ENCODE measurements at places on chromosomes 3 and 15.
A peak's percentile ranks its signal among the peaks of the same experiment; 100 is the strongest.

GRCh38 chr15:67181221-67181639, 73.2 kb downstream of the AAGAB start:
- no peak for DNase-seq

GRCh38 chr3:152609891-152610290, 225.0 kb upstream of the P2RY1 start:
- DNase-seq = no peak

DNA sequence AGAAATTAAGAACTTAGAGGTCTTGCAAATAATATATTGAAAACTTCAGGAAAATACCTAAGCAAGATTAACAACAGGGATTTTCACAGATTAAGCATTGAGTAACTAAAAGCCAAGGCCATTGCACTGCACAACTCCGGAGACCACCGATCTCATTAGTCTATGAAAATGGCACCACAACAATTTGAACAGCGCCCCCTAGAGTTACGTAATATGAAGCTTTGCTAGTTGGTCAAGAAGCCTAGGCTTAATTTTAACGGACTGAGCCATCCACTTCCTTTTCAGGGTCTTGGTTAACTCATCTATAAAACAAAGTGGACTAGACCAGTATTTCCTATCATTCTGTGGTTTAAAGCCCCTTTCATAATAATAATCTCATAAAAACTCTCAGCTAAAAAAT, 24.8 kb downstream of the TMEM212 start:
- DNase-seq = no peak

GRCh38 chr15:50424066-50424890, at the start of gene USP8:
TSS of gene USP8 (plus strand) at chr15:50424405. CDS start at chr15:50439074, 14,669 bp downstream.
- DNase-seq = peak; percentile 86

- no peak for DNase-seq
These were observed 8.1 kb upstream of the OR5K1 start for GRCh38 chr3:98454929-98455328.

- DNase-seq = no peak
These were observed 6.4 kb upstream of the TBC1D21 start for GRCh38 chr15:73866881-73867410.

GRCh38 chr15:100167884-100168375, 173.8 kb downstream of the ADAMTS17 start:
- no peak for DNase-seq

DNA sequence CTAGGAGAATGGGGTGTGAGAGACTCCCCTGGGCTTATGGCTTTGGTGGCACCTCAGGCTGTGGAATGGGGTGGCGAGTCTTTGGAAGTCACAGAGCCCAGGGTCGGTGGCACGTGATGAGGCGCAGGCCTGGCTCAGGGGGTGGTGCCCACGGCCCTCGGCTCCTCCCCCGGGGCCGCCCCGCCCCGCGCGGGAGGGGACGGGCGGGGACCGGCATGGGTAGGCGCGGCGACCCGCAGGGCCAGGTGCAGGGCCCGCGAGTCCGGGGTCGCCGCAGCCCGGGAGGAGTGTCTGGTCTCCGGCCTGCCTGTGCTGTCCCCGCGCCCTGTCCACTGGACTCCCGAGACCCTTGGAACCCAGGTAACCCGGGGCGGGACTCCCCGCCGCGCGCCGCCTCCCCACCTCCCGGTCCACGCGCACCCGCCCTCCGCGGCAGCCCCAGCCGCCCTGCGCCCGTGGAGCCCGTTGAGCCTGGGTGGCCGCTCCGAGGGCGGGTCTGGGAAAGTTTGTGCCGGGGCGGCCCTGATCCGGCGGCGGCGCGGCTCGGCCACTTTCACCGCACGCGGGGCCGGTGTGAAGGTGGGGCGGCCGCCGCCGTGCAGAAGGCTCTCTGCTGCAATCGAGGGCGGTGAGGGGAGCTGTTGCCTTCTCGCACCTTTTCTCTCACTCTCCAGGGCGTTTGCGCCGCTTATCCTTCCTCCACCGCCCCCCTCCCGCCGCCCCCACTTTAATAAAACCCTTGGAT, at the start of gene PAQR5:
Gene PAQR5, plus strand, starts transcription at position 216 of the 745 bp plus-strand sequence. CDS start 61,169 bp downstream, outside the sequence.
- DNase-seq = no peak

- no peak for DNase-seq
These were observed 483.7 kb upstream of the SGO1 start for GRCh38 chr3:20669675-20670074.

DNA sequence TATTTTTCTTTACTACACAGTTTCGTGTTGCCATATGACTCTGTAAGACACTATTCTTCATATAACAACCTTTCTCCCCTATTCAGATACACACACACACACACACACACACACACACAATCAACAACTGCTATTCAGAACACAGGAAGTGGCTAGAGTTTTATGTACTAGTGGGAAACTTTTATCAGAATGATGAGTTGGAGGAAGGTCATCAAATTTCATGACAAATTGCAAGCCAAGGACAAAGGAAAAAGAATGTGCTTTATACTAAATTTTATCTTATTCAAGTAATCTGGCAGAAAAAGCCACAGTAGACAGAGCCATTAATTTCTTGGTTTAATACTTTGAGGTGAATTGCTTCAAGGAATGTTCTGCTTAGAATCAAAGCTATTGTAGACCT, 899.8 kb downstream of the ROBO2 start:
- no peak for DNase-seq

- DNase-seq = no peak
These were observed 47.9 kb downstream of the YEATS2 start for GRCh38 chr3:183745300-183746098.

GRCh38 chr15:83848315-83849050, 194.6 kb downstream of the ADAMTSL3 start:
- no peak for DNase-seq

DNA sequence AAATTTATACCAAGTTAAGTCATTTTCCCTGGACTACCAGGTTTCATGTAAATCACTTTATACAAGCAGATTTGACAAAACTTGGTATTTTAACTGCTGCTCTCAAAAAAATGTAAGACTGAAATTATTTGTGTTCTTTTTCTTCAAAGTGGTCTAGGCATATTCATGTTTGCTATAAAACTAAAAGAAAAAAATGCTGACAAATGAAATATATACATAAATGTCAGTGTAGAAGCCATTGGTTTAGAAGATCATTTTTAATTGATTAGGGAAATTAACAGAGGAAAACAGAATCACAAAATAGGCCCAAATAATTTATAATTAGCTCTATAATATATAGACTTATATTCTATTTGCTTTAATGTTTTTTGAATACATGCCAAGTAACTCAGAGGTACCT, 523.2 kb downstream of the RBMS3 start:
- no peak for DNase-seq

GRCh38 chr3:155641956-155642355, 102.9 kb downstream of the PLCH1 start:
- DNase-seq = no peak

DNA sequence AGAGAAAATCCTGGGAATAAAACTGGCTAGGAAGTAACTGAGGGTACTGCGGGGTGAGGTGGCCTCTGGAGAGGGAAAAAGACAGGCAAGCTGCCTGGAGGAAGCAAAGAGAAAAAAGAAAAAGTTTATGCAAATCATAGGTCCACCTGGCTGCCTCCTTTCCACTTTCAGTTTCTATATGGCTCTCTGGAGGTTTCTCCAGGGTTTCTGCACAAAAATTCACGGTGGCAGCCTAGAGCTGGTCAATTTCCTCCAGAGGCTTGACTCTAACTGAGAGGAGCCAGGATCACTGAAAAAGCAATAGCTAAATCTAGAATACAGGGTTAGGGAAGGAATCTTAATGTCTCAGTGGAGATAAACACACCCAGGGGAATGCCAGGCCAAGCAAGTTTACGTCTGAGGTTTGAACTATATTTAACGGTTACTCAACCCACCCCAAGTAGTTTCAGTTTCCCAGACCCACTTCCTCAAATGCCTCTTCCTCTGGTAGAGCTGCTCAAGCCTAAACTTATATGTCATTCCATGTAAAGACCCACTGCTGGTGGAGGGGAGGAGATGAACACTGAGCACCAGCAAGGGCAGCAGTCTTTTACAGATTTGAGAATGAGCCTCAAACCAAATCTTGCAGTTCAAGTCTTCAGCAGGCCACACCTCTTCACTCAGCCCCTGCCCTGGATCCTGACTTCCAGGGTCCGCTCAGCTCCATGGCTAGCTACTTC, 5.7 kb downstream of the LYSMD2 start:
- no peak for DNase-seq

Measured in stimulated activated CD4-positive, alpha-beta T cell treated with anti-CD3 and anti-CD28 coated beads, TNF-alpha, amount 100 ng/mL, for 4 hours (primary cell).